Central memory CD4-positive, alpha-beta T cell (primary cell): ENCODE measurements at places on chromosomes 5 and 9.

- no peak for DNase-seq
These were observed 28.2 kb downstream of the SNX18 start for GRCh38 chr5:54545796-54546195.

DNA sequence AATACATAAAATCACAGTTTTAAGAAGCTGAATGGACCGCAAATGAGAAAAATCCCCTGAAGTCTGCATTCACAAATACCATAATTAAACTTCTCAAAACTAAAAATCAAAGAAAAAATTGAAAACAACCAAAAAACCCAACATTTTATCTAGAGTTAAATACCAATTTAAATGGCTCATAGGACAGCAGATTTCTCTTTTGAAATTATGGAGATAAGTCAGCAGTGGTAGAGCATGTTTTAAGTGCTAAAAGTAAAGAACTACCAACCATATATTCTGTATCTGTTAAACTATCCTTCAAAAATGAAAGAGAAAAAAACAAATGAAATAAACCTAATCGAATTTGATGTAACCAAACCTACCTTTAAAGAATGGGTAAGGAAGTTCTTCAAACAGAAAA, 862.8 kb downstream of the TAF11L14 start:
- no peak for DNase-seq

GRCh38 chr5:25416960-25417359, 772.2 kb upstream of the CDH10 start:
- DNase-seq, result no peak

DNA sequence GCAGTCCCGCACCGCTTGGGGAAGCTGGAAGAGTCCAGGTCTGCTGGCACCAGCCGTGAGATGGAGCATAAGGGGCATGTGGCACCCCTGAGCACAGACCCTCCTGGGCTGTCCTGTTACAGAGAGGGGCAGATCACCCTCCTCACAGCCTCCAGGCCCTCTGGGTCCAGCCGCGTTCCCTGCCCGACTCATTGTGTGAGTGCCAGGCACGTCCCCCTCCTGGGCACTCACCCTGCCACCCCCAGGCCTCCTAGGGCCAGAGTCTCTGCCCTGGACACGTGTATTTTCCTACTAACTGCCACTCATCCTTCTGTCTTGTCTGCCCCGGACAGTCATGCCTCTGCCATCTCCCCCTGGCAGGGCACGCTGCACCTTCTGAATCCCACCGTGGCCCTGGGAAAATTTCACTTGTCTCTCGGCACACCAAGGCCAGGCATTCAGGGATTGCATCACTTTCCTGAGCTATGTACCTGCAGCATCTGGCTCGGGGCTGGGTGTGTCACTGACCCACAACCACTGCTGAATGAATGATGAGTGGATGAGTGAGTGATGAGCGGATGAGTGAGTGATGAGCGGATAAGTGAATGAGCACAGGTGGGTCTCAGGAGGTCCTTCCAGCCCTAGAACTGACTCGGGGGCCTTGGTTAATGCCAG, 21.5 kb upstream of the FCN1 start:
- DNase-seq, result no peak

DNA sequence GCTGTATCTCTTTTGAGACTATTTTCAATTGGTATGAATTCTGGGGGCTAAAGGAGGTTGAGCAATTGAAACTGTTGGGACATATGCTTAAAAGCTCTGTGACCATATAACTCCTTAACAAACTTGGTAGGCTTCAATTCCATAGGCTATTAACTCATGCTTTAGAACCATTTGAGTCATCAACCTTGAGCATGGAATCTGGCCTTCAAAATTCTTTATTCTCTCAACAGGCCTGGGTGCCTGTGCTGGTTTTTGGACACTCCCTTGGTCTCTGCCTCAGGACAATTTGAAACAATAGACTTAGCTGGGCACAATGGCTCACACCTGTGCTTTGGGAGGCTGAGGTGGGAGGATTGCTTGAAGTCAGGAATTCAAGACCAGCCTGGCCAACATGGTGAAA, 61.4 kb upstream of the EPB41L4A start:
- no peak for DNase-seq

DNA sequence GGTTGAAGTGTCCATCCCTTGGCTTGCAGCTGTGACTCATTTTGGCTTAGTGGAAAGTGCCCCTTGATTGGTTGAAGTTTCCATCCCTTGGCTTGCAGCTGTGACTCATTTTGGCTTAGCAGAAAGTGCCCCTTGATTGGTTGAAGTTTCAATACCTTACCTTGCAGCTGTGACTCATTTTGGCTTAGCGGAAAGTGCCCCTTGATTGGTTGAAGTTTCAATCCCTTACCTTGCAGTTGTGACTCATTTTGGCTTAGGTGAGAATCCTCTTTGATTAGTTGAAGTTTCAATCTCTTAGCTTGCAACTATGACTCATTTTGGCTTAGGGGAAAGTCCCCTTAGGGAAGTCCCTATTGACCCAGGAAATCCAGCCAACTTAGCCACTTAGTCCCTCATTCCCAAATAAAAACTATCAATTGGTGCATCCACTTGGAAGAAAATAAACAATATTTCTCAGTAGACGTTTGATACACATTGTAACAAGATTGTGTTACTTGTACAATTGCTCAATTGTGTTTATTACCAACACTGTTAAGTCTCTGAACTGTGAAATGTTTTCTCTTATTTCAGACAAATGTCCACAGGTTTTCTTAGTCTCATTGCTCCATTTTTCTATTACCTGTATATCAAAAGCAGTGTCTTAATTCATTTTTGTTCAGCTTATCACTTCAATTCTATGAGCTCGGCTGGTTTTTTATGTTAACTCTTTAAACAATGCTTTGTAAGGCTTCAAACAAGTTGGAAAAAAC, 2308.8 kb upstream of the ACO1 start:
- DNase-seq, result peak; percentile 16

- DNase-seq, result peak; percentile 75
These were observed 5.1 kb downstream of the MGAT4B start for GRCh38 chr5:179801304-179802206.

DNA sequence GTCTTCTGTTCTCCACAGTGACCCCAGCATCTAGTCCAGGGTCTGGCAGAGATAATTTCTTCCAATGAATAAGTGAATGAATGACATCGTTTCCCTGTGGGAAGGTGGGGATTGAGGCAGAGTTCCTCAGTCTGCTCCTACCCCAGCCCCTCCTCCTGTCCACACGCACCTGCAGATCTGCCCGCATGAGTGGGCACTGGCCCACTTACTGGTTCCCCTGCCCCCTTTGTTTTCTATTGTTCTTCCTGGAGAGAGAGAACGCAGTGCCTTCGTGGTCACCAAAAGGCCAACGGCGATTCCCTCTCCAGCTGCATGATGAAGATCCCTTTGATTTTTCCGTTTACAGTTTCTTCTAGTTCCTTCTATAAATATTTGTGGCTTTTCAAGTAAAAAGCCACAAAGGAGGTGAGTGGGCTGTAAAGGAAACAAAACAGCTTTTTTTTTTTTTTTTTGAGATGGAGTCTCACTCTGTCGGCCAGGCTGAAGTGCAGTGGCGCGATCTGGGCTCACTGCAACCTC, 5.8 kb upstream of the FPGS start:
- DNase-seq, result no peak

- DNase-seq, result no peak
These were observed 220.6 kb downstream of the TAF11L14 start for GRCh38 chr5:17854901-17855300.

- DNase-seq, result no peak
These were observed 114.3 kb upstream of the EPB41L4A start for GRCh38 chr5:112533362-112533761.

DNA sequence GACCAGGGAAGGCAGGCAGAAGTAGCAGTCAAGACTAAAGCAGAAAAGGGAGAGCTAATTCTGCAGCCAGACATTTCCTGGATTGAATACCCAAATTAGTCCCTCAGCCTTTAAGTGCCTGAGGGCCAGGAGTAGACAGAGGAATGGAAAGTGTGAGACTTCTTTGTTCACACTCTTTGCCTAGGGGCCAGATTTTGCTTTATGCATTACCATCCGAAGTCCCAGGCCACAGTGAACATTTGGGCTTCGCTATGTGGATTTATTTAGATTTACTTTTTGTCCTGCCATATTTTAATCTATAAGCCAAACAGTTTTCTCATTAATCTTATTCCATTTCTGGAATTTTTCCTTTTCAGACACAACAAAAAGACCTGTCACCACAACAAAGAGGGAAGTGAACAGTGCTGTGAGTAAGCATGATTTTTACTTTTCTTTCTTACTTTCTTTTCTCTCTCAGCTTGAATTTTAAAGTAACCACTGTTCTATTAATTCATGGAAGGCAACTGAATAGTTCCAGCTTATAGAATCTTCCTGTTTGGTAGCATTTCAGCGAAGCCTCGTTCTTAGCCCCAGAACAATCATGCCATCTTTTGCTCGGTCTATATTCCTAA, 52.6 kb downstream of the PDCD1LG2 start:
- DNase-seq, result no peak

- DNase-seq, result no peak
These were observed 57.5 kb downstream of the ERAP1 start for GRCh38 chr5:96750110-96750822.

- no peak for DNase-seq
These were observed 121.1 kb upstream of the GHR start for GRCh38 chr5:42302186-42302585.

GRCh38 chr9:136233411-136233810, 12.2 kb downstream of the QSOX2 start:
- no peak for DNase-seq

- no peak for DNase-seq
These were observed 52.5 kb downstream of the NR3C1 start for GRCh38 chr5:143350751-143351602.

GRCh38 chr9:132443951-132444607, 34.1 kb downstream of the CFAP77 start:
- no peak for DNase-seq

DNA sequence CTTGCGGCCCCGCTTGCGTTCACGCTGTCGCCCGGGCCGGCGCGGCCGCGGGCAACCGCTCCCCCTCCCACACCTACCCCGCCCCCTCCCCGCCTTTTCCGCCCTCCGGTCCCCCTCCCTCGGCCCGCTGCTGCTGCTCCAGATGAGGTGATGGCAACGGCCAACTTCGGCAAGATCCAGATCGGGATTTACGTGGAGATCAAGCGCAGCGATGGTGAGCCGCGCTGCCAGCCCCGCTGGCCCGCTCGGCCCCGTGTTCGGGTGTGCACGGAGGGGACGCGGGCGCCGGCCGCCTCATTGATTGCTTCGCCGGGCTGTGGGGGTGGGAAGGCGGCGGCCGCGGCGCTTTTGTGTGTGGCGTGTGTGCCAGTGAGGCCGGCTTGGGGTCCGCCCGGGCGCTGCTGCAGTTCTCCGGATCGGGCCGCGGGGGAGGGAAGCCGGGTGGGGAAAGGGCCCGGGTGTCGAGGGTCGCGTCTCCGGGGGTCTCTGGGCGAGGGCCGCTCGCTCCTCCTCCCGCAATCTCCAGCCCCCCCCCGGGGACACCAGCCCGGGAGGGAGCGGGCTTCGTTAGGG, 403 bp downstream of the KIF2A start:
- no peak for DNase-seq

DNA sequence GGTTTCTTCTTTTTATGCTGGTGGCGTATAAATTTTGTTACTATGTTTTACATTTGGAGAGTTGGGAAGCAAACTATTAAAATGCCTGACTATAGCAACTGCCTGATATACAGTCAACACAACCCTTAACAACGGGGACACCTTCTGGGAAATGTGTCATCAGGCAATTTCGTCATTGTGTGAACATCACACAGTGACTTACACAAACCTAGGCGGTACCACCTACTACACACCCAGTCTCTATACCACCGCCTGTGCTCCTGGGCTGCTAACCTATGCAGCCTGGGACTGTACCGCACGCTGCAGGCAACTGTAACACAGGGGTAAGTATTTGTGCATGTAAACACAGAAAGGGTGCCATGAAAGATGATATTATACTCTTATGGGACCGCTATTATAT, 1.3 kb upstream of the CDHR2 start:
- DNase-seq, result peak; percentile 43

- DNase-seq, result no peak
These were observed 16.2 kb downstream of the HACD4 start for GRCh38 chr9:21015129-21015815.

DNA sequence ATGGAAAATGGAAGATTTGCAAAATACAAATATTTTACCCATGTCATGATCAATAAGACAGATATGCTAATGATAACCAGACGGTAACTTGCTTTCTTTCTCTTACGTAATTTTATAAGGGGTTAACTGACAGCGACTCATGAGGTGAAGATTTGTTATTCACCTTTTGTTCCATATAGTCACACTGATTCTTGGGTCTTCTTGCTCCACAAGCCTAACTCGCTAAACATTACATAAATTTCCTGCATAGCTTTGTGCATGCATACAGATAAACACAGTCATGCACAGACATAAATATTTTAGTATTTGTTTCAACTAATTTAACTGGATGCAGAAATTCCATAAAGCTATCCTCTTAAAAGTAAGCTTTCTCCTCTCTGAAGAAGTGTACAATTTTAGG, 225.9 kb downstream of the VPS13A start:
- DNase-seq, result no peak

DNA sequence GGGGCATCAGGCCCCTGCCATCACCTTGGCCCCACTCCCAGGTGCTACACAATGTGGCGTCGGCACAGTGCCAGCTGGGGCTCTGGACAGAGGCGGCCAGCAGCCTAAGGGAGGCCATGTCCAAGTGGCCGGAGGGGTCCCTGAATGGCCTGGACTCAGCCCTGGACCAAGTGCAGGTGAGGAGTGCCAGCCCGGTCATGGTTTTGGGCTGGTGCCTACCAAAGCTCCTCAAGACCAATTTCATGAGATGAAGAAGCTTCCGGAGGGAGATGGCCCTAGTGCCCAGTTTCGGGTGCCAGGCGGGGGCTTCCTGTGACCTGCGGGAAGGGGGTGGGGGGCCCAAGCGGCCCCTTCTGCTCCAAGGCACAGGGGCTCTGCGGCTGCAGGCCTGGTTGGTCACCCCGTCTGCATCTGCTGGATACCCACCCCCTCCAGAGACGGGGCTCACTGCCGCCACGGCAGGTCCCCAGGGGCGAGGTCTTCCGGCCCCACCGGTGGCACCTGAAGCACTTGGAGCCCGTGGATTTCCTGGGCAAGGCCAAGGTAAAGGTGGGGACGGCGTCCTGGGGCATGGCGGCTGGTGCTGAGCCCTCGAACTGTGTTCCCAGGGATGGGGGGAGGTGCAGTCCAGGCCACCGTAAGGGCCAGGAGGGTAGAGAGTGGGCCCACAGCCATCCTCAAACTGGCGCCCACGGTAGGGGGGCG, 5.8 kb downstream of the NOXA1 start:
- DNase-seq, result no peak

DNA sequence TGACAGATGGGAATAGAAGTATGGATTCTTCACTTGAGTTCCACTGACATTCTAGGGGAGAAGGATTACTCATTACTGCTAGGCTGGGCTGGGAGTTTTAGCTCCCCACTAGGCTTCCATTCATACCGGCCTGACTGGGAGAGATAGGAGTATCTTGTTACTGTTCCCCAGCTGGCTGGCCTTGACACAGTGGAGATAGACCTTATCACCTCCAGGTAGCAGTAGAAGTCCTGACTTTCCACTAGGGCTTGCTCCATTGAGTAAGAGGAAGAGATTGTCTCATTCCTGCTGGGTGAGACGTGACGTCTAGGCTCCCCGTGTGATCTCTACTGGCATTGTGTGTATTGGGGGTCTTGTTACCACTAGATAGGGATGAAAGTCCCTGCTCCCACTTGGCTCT, 156.4 kb downstream of the CACNA1B start:
- no peak for DNase-seq
